ENCODE measurements at places on chromosomes 2 and 18. TPM values are rescaled to one million over a fixed set of nuclear protein-coding genes. Genes with fewer than 3 reads are reported as not detected.

The NOSTRIN gene
- 4.5 TPM for total RNA-seq

The CAPN14 gene
- total RNA-seq: 0.05 TPM

The MAP2 gene
- total RNA-seq: 6.0 TPM

The IL18R1 gene
- 1.4 TPM for total RNA-seq

The SERPINB13 gene
- not detected for total RNA-seq

The M1AP gene
- not detected for total RNA-seq

The SF3B6 gene
- total RNA-seq: 113 TPM

The TLX2 gene
- total RNA-seq: not detected

The LRP2 gene
- 0.05 TPM for total RNA-seq

The CPO gene
- total RNA-seq: not detected

The GPR45 gene
- not detected for total RNA-seq

The CHRNA1 gene
- total RNA-seq: 0.51 TPM

The ZNF396 gene
- 0.51 TPM for total RNA-seq

The GPR35 gene
- 0.85 TPM for total RNA-seq

The FBXO48 gene
- total RNA-seq: 0.42 TPM

The ROCK1 gene
- 41.9 TPM for total RNA-seq

The VWA3B gene
- total RNA-seq: not detected

The CRYGB gene
- total RNA-seq: not detected

The CRYGC gene
- total RNA-seq: not detected

The GCG gene
- not detected for total RNA-seq

The LAMA1 gene
- total RNA-seq: 1.2 TPM

The SNRNP200 gene
- 113 TPM for total RNA-seq

The INO80B gene
- total RNA-seq: 6.5 TPM

The TMEM18 gene
- 22.2 TPM for total RNA-seq

The B3GNT7 gene
- total RNA-seq: 13.6 TPM

The GPR39 gene
- under 0.01 TPM for total RNA-seq

The FAM98A gene
- total RNA-seq: 74.4 TPM

The REG3A gene
- total RNA-seq: not detected

The LYG1 gene
- 0.28 TPM for total RNA-seq

The SCYGR4 gene
- total RNA-seq: not detected

The NDUFAF7 gene
- 11.3 TPM for total RNA-seq

The ILKAP gene
- total RNA-seq: 17.7 TPM

The CHRNG gene
- not detected for total RNA-seq

The POMC gene
- 2.8 TPM for total RNA-seq

The ERFE gene
- 0.34 TPM for total RNA-seq

The UGT1A8 gene
- not detected for total RNA-seq

The FLACC1 gene
- 0.84 TPM for total RNA-seq

The NCKAP5 gene
- total RNA-seq: 0.05 TPM

The TMEM247 gene
- not detected for total RNA-seq

The CAD gene
- 69.8 TPM for total RNA-seq

The CROCC2 gene
- total RNA-seq: not detected

The FBXO15 gene
- 1.7 TPM for total RNA-seq

The HOXD10 gene
- total RNA-seq: 15.2 TPM

The MAP3K19 gene
- total RNA-seq: not detected

The CAPN13 gene
- total RNA-seq: not detected

The TMEM37 gene
- 0.51 TPM for total RNA-seq
